ENCODE measurements at places on chromosomes 2 and 18. TPM values are rescaled to one million over a fixed set of nuclear protein-coding genes. Genes with fewer than 3 reads are reported as not detected.

- DNase-seq: peak; percentile 8
Measured at GRCh38 chr2:60855989-60856669, 25.2 kb upstream of the REL start.

DNA sequence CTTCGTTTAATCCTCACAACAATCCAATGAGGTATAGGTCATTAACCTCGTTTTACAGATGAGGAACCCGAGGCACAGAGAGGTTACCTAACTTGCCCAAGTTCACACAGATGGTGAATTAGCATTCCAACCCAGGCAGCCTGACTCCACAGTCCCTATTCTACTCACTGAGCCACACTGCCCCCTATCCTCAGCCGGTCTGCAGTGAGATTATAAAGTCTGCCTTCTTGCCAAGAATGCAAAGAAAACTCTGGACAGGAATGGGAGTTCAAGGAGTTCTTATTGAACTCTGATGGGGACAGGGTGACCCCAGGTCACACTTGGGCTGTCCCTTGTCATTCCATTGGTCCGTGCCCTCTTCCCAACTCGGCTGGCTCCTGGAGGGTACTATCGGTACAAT lies 118.1 kb upstream of the MSH6 start:
- no peak for DNase-seq

- no peak for DNase-seq
Measured at GRCh38 chr18:65547046-65547445, 203.8 kb upstream of the CDH7 start.

DNA sequence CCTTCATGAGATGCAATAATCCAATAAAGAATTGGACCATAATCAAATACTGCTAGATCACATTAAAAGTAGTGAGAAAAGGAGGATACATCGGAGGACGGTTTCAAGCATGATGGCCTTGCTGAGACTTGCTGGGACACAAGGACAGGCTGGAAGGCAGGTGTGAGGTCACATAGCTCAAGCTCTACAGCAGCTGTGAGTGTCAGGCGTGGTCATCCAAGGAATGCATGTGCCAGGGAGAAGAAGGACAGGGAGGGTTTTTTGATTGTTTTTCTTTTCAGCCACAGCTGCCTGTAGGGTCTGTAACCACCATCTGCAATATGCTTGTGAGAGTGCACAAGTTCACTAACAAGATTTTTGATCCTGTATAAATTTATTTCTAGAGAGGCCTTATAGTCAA lies 57.6 kb downstream of the BMP10 start:
- no peak for DNase-seq

DNA sequence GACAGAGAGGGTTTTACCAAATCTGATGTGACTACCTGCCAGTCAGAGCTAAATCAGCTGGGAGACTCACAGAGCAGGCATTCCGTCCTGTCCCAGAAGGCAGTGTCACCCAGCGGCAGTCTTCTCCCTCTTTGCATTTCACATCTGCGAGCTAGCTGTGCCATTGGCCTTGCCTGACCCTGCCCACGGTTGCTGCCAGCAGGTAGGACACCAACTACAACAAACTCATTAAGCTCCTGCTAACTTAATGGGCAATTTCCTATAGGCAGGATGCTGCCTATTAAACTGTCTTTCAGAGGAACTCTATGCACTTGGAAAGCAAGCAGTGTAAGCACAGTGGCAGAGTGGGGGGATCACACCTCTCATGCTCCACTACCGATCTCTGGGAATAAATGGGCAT lies 116.4 kb upstream of the CAPN13 start:
- DNase-seq: no peak

- no peak for DNase-seq
Measured at GRCh38 chr2:45559436-45559835, 51.6 kb downstream of the SRBD1 start.

GRCh38 chr2:119316066-119316465 lies 50.6 kb downstream of the C2orf76 start:
- DNase-seq: no peak

Gene LHCGR
- not detected for total RNA-seq

Gene CABLES1
- total RNA-seq: 7.4 TPM

Gene ELOA2
- total RNA-seq: not detected
